ENCODE measurements at places on chromosomes 1 and 21.

- DNase-seq = no peak
Observed at GRCh38 chr1:218588540-218589172, 243.5 kb downstream of the TGFB2 start.

DNA sequence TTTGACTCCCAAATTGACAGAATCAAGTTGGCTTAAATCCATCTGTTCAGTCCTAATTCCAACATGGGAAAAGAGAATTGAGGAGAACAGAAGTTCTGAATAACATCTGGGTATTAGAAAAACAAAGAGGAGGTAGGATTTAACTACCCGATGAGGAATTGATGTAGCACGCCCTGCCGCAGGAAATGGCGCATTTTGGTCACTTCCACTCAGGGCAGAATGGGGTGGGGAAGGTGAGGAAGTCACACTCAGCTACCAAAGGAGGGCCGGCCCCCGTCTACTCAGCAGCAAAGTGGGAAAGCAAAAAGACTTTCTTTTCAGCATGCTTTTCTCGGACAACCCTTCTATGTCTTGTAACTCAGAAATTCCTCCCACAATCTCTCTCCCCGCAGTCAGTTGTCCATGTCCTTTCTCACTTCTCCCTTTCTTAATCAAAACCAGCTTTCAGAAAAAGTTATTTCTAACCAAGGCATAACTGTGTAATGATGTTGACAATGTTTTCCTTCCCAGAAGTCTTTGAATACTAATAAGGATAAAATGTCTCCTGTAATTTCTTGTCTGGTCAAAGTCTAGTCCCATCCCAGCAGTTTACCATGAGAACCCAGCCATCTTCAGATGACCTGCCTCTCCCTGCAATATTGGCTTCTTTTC is 60.5 kb upstream of the SIPA1L2 start:
- no peak for DNase-seq

DNA sequence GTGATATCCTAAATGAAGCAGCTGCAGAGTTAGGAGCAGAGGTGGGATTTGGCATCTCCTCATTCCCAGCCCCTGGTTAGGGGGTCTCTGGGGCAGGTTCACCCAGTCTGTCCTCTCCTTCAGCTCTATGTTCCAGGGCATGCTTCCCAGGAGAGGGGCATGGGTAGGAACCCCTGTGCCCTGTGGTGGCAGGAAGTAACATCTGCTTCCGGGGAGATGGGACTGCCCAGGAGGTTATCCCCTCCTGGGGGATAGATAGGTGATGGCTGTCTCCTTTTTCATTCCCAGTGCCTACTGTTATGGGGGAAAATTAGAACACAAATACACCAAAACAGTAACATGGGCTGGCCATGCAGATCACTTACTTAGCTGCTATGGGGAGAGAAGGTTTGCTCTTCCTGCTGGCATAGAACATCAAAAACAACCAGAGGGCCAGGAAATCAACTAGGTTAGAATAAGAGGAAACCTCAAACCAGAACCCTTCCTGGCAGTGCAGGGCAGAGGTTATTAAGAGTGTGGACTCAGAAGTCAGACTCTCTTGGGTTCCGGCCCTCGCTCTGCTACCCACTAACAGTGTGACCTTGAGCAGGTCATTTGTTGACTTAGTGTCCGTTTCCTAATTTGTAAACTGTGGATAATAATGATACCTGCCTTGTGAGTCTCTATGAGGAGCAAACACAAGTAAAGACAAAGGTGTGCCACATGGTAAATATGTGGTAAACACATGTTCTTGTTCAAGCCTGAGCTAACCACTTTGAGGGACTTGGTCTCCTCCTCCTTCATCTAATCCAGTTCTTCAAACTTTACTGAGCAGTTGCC is 157.8 kb upstream of the JUN start:
- DNase-seq = no peak

- DNase-seq = no peak
Observed at GRCh38 chr21:27339902-27340301, 373.0 kb upstream of the ADAMTS5 start.

DNA sequence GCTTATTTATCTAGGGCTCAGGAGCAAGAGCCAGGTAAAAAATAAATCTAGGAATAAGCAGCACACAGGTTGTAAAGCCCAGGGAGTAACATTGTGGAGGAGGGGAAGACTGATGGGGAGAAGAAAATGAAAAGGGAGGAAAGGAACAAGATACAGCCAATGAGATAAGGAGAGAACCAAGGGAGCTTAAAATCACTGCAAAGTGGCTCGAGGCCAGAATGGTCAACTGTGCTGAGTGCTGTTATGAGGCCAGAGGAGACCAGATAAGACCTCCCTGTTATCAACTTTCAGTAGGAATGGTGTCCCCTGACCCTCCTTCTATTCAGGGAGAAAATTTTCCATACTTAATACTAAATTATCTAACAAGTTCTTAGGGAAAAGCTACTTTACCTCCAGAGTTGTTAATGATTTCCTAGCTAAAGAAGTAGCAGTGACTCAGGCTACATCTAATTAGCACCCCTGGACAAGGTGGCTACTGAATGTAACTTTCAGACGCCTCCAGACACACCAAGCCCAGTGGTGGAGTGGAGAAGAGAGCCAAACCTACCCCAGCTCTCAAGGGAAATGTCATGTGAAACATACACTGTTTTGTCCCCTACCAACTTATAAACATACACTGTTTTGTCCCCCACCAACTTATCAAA is 25.5 kb downstream of the ENAH start:
- DNase-seq = no peak

GRCh38 chr21:39071623-39072214 is 111.5 kb downstream of the PSMG1 start:
- no peak for DNase-seq

GRCh38 chr1:39082010-39082799 is 56.1 kb downstream of the NDUFS5 start:
- DNase-seq = no peak

DNA sequence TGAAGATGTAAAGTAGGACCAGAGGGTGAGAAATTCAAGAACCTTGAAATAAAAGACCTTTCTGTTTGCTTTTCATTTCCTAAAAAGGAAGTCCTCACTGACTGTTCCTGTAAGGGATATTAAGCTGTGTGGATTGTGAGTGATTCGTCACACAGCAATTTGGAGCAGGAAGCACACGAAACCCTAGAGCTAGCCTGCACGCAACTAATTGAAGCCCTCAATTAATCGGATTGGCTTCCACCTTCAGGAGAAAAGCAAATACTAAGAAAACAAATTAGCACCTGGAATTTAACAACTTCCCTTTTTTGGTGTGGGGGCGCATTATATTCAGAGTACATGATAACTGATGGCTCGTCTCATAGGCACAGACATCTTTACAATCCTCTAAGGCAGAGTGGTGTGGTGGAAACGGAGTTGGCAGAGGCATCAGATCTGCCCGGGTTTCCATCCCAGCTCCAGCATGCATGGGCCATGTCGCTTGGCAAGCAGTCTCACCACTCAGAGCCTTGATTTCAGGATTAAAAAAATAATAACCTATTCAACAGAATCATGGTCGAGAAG is 95.2 kb downstream of the KCNJ15 start:
- no peak for DNase-seq

GRCh38 chr1:36089393-36090121 is 865 bp downstream of the ADPRS start:
- no peak for DNase-seq

DNA sequence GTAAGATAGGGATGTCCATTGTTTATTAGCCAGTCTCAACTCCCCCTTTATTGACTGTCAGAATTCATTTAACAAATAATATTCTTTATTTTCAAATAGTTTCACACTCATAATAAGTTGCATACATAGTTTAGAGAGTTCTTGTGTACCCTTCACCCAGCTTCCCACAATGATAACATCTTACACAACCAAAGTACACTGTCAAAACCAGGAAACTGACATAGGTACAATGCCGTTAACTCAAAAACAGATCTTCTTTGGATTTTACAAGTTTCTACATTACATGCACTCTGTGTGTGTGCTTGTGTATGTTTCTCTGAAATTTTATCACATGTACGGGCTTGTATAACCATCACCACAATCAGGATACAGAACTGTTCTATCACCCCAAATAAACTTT is 64.4 kb upstream of the IFNLR1 start:
- no peak for DNase-seq

DNA sequence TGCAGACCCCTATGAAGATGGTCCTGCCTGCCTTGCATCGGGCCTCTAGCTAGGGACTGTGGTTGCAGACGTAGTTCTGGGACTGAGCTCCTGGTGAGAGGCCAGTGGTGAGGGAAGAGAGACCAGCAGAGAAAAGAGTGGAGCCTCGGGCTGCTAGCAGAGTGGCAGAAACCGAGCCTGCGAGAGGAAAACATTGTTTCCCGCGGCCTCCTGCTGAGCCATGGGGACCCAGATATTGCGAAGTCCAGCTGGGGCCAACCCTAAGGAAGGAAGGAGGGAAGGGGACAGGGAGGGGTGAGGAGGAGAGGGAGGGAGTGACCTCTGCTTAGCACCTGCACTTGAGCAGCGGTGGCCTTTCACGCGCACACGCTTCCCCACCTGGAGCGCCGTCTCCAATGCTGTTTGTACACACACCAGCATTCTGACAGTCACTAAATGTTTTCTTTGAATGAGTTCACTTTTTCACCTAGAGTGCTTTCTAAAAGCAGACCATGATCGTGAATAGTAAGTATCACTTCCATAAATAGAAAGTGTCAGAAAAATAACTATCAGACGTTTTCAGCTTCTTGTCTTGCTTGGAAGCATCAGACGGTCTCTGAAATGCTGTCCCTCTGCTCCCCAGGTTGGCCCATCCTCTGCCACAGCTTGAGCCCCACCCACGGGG is 2.5 kb upstream of the FNDC10 start:
- no peak for DNase-seq

GRCh38 chr1:39238476-39238875 is 34.0 kb downstream of the MACF1 start:
- DNase-seq = no peak

- DNase-seq = no peak
Observed at GRCh38 chr1:85583611-85584263, 3.2 kb downstream of the CCN1 start.

DNA sequence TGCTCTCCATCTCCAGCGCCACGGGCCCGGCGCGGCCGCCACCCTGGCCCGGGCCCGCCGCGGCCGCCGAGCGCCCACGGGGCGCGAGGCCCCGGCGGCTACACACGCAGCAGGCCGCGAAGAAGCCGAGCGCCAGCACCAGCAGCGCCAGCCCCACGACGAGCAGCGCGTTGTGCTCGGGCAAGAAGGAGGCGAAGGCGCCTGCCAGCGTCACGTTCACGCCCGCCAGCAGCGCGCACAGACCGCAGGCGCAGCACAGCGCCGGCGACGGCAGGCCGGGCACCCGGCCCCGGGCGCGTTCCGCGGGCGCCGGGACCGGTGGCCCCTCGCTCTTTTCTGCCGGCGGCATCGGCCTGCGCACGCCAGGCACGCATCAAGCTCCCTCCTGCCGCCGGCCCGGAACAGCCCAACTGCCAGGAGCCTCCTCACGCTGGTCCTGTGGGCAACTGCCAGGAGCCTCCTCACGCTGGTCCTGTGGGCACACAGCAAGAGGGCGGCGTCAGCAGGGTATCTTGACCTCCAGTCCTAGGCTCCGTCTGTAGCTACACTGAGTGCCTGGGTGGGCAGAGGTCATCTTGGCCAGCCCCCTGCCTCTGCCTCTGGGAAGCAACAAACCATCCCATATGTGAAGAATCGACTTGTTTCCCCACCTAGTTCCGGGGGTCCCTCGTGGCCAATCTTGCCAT is 18.1 kb downstream of the KNCN start:
- no peak for DNase-seq

- DNase-seq = no peak
Observed at GRCh38 chr1:246159279-246160227, 347.5 kb downstream of the SMYD3 start.

DNA sequence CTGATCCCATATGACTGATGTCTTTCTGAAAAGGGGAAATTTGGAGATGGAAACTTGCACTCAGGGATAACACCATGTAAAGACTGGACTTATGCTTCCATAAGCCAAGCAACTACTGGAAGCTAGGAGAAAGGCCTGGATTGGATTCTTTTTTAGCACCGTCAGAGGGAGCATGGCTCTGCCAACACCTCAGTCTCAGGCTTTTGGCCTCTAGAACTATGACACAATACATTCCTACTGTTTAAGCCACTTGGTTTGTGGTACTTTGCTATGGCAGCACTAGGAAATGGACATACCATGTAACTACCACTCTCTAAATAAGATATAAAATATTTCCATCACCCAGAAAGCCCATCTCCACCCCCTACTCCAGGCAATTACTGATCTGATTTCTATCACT is 139.7 kb downstream of the CYYR1 start:
- no peak for DNase-seq

- no peak for DNase-seq
Observed at GRCh38 chr21:43193651-43194302, 25.0 kb downstream of the CRYAA start.

GRCh38 chr1:244431166-244431565 is 20.5 kb downstream of the ADSS2 start:
- no peak for DNase-seq

DNA sequence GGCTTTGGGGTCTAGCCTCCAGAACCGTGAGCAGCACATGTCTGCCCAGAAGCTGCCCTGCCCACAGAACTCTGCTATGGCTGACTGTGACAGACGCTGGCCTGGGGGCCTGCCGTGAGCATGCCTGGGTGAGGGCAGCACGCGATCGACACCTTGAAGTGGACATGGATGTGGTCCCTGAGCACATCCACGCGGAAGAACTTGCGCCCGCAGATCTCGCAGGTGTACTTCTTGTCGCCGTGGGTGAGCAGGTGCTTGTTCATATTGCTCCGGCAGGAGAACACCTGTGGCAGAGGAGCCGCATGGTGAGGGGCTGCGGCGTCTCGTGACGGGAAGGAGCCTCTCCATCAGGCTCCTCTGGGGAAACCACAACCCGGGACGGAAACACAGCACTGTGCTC is 56.0 kb downstream of the PRDM15 start:
- DNase-seq = no peak

GRCh38 chr1:104706631-104707147 is 957.0 kb downstream of the AMY1C start:
- no peak for DNase-seq

GRCh38 chr1:234721476-234722269 is 111.7 kb upstream of the IRF2BP2 start:
- DNase-seq = no peak

DNA sequence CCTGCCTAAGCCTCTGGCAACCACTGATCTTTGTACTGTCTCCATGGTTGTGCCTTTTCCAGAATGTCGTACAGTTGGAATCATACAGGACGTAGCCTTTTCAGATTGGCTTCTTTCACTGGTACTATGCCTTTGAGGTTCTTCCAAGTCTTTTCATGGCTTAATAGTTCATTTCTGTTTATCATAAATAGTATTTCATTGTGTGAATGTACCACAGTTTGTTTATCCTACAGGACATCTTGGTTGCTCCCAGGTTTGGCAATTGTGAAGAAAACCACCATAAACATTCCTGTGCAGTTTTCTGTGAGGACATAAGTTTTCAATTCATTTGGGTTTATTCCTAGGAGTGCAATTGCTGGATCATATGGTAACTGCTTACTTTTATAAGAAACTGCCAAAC is 190.6 kb upstream of the RAB4A start:
- no peak for DNase-seq

- DNase-seq = no peak
Observed at GRCh38 chr1:213120386-213120785, 69.3 kb downstream of the RPS6KC1 start.

All from stimulated activated CD8-positive, alpha-beta memory T cell treated with anti-CD3 and anti-CD28 coated beads, Interleukin-4, amount 100 ng/mL, for 1 hour (primary cell).